ENCODE measurements at places on chromosomes 11 and 22. TPM values are rescaled to one million over a fixed set of nuclear protein-coding genes. Genes with fewer than 3 reads are reported as not detected.
A peak's percentile ranks its signal among the peaks of the same experiment; 100 is the strongest.

GRCh38 chr11:126917531-126918204 is 82.9 kb downstream of the KIRREL3 start:
- DNase-seq, result peak; percentile 4
- H3K4me3 ChIP-seq, result no peak overlapping the region
- no peaks in the 10 kb centered on the region for H3K27me3 ChIP-seq
- H3K27ac ChIP-seq, result no peak overlapping the region

DNA sequence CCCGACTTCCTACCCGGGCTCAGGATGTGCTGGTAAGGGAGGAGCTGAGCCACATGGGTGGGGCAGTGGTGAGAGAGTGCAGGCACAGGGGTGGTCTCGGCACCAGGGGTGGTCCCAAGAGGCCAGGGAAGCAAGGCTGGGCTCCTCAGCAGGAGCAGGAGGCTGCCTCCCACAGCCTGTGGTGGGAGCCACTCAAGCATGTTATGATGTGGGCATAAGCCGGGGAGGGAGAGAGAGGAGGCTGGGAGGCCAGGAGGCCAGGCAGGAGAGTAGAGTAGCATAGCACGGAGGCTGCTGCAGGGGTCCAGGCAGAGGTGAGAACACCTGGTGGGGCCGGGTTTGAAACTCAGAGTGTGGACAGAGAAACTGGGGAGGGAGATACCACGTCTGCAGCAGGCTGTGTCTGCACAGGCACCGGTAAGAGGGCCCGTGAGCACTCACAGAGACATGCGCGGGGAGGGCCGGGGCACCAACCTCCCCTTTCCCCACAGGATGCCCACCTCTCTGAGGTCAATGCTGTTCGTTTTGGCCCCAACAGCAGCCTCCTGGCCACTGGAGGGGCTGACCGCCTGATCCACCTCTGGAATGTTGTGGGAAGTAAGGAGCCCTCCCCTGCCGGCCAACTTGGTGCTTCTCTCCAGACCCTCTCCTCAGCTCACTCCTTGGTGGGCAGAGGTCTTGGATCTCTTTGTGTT is 10.7 kb downstream of the ATG16L2 start:
- peak overlapping the region; percentile 9 for H3K27ac ChIP-seq
- peaks cover 15% of the 10 kb centered on the region for H3K36me3 ChIP-seq
- peaks cover 6% of the 10 kb centered on the region for H3K4me1 ChIP-seq
- H3K27me3 ChIP-seq, result no peaks in the 10 kb centered on the region
- no peak for DNase-seq

DNA sequence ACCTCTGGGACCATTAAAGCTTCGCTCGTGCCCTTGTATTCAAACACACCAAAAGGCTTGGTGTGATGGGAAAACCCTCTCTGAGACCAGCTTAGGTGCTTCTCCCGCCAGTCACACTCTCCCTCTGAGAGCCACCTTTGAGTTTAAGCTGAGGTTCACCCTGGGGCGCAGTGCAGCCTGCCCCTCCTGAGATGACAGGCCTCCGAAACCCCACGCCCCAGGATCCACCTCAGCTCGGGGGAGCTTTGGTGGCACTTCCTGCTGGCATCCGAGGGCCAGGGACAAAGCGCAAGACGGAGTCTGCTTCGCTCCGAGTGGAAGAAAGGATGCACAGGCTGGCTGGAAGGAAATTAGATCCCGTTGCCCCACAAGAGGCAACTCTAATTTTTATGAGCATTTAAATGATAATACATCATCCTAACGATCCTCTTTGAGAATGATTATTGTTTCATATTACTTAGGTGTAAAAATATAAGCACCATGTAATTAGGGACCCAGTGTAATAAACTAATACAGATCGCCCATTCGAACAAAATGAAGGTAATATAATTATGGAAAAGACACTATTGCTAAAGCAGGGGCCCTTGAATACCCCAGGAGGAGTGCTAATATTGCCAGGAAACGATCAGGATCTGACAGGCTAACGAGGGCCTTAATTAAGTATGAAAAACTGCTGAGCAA is 134.7 kb downstream of the CEP164 start:
- no peak for DNase-seq
- H3K36me3 ChIP-seq, result no peaks in the 10 kb centered on the region
- no peaks in the 10 kb centered on the region for H3K27me3 ChIP-seq
- H3K4me1 ChIP-seq, result no peaks in the 10 kb centered on the region
- H3K4me3 ChIP-seq, result no peak overlapping the region

PKDREJ gene
- not detected for total RNA-seq

MIOX gene
- 0.29 TPM for total RNA-seq

TEX54 gene
- not detected for total RNA-seq

SLC25A18 gene
- not detected for total RNA-seq

Data from activated naive CD8-positive, alpha-beta T cell treated with anti-CD3 and anti-CD28 coated beads for 36 hours (primary cell).